Gastroesophageal sphincter (tissue), 4 donors: ENCODE measurements at places on chromosomes 6 and 20. TPM values are rescaled to one million over a fixed set of nuclear protein-coding genes. Genes with fewer than 3 reads are reported as not detected.

DNA sequence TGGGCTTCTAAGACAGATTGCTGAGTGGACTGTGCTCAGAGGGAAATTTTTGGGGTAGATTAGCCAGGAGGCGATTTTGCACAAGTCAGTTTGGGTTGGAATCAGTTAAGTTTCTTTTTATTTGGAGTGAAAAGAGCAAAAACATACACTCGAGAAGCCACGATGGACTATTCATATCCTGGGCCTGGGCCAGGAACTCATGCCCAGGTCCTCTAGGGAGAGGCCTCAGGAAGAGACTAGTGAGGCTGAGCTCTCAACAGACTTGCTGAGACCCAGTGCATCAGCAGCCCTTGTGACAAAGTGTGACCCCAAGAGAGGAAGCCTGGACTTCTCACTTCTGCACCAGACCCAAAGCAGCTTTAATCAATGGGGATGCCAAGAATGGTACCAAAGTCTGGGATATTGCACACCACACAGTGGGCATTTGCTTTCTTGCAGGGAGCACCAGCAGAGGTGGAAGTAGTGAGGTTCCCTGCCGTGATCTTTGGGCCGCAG is 61.6 kb upstream of the MAFB start:
- no peaks in the 10 kb centered on the region for H3K36me3 ChIP-seq
- no peak for ATAC-seq
- H3K4me3 ChIP-seq: no peak overlapping the region
- H3K4me1 ChIP-seq: peaks cover 7% of the 10 kb centered on the region
- H3K27me3 ChIP-seq: peaks cover 3% of the 10 kb centered on the region

DNA sequence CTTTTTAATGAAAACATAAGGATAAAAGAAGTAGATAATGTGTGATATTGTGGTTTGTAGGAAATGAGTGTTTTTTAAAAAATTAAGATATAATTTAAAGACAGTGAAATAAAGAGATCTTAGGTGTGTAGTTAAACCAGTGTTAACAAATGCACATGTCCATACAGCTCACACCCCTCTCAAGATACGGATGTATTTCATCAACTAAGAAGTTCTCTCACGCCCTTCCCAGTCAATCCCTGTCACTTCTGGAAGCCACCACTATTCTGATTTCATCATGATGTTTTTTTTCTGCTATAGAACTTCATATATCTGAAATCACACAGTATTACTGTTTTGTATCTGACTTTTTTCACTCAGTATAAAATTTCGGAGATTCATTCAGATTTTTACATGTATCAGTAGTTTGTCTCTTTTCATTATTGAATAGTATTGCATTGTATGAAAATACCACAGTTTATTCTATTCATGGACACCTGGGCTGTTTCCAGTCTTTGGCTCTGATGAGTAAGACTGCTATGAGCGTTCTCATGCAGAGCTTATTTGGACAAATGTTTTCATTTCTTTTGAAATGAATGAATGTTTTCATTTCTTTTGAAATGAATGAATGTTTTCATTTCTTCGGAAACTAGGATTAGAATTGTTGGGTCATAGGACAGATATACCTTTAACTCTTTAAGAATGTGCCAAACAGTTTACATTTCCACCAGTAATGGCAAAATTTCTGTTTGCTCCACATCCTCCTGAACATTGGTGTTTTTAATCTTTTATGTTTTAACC is 49.7 kb upstream of the ELOVL5 start:
- no peaks in the 10 kb centered on the region for H3K27me3 ChIP-seq
- no peak overlapping the region for H3K4me3 ChIP-seq
- H3K36me3 ChIP-seq: no peaks in the 10 kb centered on the region

- H3K36me3 ChIP-seq: no peaks in the 10 kb centered on the region
- no peak overlapping the region for H3K27ac ChIP-seq
Measured at GRCh38 chr6:84077645-84078044, 44.1 kb downstream of the MRAP2 start.

- no peak for ATAC-seq
- no peak overlapping the region for H3K4me3 ChIP-seq
- H3K36me3 ChIP-seq: no peaks in the 10 kb centered on the region
- no peaks in the 10 kb centered on the region for H3K27me3 ChIP-seq
- peaks cover 12% of the 10 kb centered on the region for H3K4me1 ChIP-seq
Measured at GRCh38 chr6:23181356-23182110, 612.2 kb downstream of the HDGFL1 start.

DNA sequence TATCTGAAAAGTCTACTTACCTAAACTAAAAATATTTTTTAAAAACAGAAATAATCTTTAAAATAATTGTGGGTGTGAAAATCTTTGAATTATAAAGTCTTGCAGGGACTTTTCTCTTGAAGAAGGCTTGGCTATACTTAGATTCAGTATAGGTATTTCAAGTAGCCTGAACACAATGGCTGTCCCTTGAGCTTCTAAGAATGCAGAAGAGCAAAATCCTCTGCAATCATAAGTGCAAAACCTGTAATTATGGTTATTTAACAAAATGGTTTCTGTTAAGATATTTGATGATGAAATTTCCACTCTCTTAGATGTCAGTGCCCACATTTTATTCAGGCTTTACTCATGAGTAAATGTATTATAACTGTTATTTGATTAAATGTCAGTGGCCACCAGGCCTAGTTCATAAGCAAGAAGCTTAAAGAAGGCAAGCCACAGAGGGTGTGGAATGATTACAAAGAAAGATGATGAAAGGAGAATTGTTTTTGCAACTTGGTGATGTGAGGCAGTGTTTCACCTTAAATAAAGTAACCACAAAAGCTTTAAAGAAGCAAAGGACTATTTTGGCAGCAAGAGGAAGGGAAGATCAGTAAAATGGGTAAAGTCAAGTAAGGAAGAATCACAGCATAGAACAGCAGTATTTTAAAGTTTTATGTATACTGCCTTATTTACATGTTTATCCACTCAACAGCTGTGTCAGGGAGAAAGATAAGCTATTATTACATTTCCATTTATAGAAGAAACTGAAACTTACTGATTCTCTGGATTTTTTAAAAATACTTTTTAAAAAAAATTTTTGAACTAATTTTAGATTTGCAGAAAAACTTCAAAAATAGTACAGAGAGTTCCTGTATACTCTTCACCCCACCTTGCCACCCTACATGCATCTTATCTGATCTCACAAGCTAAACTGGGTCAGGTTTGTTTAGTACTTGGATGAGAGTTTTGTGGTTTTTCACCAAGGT is 351.2 kb upstream of the RUNX2 start:
- no peaks in the 10 kb centered on the region for H3K36me3 ChIP-seq
- ATAC-seq: no peak
- H3K4me3 ChIP-seq: no peak overlapping the region
- no peaks in the 10 kb centered on the region for H3K27me3 ChIP-seq

DNA sequence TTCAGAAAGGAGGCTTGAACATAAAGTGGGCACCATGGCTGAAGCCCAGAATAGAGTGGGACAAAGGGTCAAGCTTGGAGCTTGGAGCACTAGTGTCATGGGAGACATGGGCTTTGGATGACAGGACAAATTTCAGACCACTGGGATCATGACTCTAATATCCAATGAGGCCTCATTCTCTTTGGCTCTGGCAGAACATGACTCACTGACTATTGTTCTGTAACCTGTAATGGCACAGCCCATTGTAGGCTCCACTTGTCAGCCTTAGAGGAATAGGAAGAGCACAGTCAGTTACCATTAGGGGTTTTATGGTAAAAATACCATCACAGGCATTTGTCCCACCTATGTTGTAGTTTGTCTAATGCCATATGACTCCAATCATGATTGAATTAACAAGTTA is 34.0 kb upstream of the MMS22L start:
- H3K36me3 ChIP-seq: no peaks in the 10 kb centered on the region
- H3K27ac ChIP-seq: no peak overlapping the region
- H3K4me1 ChIP-seq: no peaks in the 10 kb centered on the region
- ATAC-seq: no peak

The ULBP2 gene
- total RNA-seq: not detected

The IL17F gene
- not detected for total RNA-seq
